ENCODE measurements at places on chromosomes 7 and 10. TPM values are rescaled to one million over a fixed set of nuclear protein-coding genes. Genes with fewer than 3 reads are reported as not detected.

Gene ASAH2
- total RNA-seq, result 1.5 TPM

Gene AOAH
- 0.74 TPM for total RNA-seq

Gene PAX4
- not detected for total RNA-seq

Gene OR13A1
- not detected for total RNA-seq

Gene ATG9B
- total RNA-seq, result 0.98 TPM

Gene VSTM4
- total RNA-seq, result 4.7 TPM

Gene PPP1R3C
- 92.6 TPM for total RNA-seq

Gene ANKRD7
- total RNA-seq, result 1.4 TPM

Gene KIAA1217
- total RNA-seq, result 12.5 TPM

Gene EXOC6
- total RNA-seq, result 1.1 TPM

Gene CADPS2
- 26.9 TPM for total RNA-seq
